Stimulated activated CD4-positive, alpha-beta T cell treated with anti-CD3 and anti-CD28 coated beads, Interleukin-4, amount 100 ng/mL, for 24 hours (primary cell): ENCODE measurements at places on chromosomes 3 and 15.

- DNase-seq, result no peak
Observed at GRCh38 chr3:98361289-98361688, 7.6 kb downstream of the OR5K4 start.

- DNase-seq, result no peak
Observed at GRCh38 chr3:52522651-52523251, 10.9 kb downstream of the NT5DC2 start.

GRCh38 chr3:21174461-21174860 lies 576.5 kb downstream of the ZNF385D start:
- DNase-seq, result no peak

DNA sequence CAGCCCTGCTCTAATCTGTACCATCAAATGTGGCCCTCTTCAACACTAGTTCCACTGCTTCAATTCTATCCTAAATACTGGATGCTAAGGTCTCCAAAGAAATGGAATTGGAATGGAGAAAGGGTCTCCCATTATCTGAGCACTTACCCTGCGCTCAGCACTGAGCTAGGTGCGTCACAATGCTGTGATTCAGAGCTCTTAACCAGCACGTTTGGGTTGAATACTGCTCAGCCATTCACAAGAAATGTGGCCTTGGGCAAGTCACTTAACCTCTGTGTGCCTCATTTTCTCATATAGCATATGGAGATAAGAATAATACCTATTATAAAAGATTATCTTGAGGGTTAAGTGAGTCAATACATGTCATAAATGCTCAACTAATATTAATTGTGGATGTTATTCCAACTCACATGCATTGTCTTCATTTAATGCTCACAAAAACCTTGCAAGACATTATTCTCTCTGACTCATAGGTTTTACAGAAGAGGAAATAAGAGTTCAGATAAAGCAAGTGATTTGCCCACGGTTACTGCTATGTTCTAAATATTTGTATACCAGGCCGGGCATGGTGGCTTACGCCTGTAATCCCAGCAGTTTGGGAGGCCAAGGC lies 27.4 kb upstream of the SRGAP3 start:
- no peak for DNase-seq

DNA sequence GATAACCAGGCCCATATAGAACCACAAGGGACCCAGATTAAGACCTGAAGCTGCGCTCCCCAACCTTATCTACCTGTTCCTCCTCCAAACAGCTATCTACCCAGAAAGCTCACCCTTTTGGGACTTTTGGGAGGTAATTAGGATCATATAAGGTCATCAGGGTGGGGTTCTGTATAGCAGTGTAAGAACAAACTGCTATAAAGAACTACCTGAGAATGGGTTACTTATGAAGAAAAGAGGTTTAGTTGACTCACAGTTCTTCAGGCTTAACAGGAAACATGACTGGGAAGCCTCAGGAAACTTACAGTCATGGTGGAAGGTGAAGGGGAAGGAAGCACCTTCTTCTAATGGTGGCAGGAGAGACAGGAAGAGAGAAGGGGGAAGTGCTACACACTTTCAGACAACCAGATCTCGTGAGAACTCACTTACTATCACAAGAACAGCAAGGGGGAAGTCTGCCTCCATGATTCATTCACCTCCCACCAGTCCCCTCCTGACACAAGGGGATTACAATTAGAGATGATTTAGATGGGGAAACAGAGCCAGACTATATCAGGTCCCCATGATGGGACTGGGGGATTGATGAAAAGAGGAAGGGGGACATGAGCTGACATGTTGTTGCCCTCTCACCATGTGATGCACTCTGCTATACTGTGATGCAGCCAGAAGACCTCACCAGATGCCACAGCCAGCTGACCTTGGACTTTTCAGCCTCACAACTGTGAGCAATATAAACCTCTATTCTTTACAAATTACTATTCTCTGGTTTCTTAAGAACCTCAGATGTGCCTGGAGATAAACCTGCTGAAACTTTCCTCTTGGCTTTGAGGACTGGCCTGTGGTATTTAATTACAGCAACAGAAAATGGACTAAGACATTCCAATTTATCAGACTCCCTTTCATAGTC lies 15.3 kb upstream of the FMN1 start:
- DNase-seq, result no peak
